AG08395 (cell line): ENCODE measurements at places on chromosomes 3 and 15.

GRCh38 chr3:140007911-140008869 is 73.2 kb downstream of the CLSTN2 start:
- no peak for DNase-seq

GRCh38 chr3:138995706-138996105 is 10.4 kb downstream of the PRR23A start:
- no peak for DNase-seq

GRCh38 chr3:62027241-62027640 is 346.1 kb downstream of the FEZF2 start:
- no peak for DNase-seq

DNA sequence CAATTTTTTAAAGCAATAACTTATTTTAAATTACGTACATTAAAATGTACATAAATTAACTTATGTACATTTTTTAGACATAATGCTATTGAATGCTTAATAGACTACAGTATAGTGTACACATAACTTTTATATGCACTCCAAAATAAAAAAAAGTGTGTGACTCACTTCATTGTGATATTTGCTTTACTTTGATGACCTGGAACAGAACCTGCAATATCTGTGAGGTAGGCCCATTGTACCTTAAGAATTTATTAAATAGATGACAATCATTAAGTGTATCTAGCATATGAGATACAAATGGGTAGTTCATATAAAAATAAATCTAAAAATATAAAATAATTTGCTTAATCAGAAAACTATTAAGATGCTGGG is 276.7 kb downstream of the NFKBIZ start:
- DNase-seq: no peak

DNA sequence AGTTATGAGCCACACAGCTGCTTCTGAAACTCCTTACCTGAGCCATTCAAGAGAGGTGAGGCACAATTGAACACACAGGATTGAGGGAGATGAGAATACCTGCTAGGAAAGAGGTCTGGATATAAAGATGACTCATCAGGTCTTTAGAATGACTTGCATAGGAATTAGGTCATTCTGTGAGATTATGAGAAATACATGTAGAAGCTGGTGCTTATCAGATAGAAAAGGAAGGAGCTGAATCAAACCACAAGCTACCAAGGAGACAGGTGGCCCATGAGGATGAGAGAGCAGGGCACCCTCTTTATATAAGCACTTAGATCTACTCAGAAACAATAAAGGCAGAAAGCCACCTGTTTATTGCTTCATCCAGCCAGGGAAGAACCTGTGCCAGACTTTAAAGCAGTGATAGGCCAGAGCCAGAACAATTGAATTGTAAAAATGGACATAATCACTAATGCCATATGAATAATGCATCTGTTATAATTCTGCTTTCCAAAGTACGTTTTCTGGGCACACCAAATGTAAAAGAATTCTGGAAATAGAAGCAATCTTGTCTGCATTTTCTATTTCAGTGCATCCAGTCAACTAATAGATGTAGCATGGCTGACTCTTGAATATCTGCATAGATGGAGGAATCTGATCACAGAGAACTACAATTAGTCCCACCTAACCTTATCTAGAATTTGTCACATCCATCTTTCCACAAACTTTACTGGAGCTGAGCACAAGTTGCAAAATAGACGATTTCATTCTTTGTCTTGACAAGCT is 74.9 kb downstream of the PIK3R4 start:
- no peak for DNase-seq

DNA sequence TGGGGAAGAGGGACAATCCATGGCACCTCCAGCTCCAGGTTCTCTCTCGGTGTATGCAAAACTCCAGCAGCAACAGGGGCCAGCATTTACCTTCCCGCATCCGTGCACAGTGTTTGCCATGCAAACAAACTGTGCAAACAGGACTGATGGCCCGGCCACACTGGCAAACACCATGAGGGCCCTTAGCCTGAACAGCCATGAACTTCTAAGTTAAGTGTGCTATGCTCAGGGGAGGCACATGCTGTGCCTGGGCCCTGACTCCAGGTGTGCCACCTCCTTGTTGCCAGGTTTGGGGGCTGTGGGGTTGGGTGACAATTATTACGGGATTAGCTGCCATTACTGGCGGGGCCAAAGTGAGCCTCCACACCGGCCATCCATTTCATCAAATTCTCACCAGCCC is 57.5 kb downstream of the CACNA2D2 start:
- no peak for DNase-seq

DNA sequence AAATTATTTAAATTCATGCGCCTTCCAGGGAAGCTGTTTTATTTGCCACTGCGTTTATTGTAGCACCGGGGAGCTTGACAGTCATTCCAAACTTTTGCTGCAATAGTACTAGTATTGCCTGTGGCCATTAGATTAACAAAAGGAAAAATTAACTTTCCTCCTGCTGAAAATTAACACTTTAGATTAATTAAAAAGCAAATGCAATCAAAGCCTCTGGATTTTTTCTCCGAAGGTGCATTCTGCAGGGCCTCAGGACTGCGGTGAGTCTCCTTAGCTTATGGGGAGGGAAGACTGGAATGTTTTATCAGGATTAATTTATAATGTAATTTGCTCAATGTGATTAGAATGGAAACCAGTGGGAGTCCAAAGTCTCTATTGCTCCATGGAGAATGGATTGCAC is 456.4 kb upstream of the CFAP20DC start:
- DNase-seq: no peak

DNA sequence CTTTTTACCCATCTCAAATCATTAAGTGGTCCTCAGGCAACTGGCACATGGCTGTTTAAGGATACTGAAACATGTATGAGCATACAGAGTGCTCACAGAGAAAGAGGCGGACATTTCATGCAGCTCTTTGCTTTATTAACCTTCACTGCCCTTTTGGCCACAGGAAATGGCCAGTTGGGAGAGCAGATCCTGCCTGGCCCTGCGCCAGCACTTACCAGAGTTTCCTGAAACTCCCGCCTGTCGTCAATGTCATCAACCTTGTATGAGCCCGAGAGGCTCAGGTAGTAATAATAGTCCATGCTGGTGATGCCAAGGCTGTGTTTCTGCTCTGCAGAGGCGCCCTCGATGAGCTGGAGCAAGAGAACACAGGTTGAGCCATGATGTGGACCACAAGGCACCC is 17.8 kb downstream of the LDHAL6B start:
- DNase-seq: no peak

DNA sequence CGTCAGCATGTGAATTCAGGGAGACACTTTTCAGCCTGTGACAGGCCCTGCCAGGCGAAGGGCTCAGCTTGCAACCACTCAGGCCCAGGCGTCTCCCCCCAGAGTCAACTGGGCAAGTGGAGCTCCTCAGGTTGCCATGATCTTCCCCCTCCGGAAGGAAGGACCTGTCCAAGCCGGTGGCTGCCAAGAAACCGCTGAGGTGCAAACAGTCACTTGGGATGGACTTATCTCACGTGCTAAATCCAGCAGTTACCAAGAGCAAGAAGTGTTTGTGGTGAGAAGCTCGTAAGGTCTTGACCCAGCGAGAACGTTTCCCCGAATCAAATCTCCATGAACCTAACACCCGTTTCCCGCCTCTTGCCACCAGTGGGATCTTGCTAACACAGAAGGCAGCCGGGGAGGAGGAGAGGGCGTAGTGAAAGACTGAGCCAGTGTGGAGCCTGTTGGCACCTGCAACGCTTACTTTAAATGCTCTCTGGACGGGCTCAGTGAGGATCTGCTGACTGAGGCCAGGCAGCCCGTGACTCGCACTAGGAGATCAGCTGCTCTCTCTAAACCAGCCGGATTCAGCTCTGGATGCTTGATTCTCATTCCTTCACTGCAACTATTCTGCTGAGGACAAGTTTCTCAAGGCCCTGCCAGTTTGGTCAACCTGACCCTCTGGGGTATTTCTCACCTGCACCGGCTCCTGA is 39.0 kb downstream of the IQSEC1 start:
- DNase-seq: no peak

DNA sequence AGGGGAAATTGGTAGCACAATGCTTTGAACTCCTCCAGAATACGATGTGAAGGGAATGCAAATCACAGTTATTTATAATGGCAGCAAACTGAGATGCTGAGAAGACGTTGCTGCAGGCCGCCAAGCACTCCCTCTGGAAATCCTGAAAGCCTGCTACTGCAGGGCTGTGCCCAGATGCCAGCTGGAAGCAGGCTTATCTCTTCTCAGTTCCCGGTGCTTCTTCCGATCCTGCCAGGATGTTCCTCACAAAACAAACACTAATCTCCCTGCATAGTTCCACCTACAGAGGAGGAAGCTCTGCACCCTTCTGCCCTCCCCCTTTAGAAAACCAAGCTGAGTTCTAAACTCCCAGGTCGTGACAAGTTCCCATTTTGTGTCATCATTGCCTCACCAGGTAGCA is 201.7 kb upstream of the BCL6 start:
- DNase-seq: no peak

DNA sequence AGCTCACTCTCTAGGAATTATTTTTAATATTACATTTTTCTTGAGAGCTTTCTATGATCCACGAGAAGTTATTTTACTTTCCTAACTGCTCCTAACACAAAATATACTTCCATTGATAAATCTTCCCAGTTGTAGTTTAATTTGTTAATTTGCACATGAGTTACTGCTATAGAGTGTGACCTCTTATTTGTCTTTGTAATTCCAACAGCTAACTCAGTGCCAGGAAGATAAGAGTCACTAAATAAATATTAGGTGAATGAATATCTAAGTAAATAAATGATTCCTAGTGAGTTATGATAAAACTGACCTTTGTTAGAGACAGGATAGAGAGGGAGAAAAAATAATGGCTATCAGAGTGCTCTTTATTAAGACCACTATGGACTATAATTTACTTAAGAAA is 319.9 kb downstream of the NAALADL2 start:
- DNase-seq: no peak

GRCh38 chr3:59256230-59256629 is 206.4 kb upstream of the CFAP20DC start:
- DNase-seq: peak; percentile 35

DNA sequence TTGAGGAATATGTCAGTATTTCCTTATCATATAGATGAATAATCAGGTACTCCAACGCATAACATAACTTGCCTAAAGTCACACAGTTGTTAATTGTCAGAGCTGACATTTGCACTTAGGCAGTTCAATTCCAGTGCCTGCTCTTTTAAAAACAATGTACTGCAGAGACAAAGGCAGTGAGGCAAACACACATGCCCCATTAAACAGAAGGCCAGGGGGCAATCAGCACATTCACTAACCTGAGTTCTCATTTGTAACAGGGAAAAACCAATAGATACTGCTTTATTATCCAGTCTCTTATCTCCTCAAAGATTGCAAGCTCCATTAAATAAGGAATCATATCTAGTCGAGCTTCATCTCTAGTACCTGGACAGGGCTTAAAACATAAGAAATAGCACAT is 1017.4 kb downstream of the SQOR start:
- DNase-seq: no peak

DNA sequence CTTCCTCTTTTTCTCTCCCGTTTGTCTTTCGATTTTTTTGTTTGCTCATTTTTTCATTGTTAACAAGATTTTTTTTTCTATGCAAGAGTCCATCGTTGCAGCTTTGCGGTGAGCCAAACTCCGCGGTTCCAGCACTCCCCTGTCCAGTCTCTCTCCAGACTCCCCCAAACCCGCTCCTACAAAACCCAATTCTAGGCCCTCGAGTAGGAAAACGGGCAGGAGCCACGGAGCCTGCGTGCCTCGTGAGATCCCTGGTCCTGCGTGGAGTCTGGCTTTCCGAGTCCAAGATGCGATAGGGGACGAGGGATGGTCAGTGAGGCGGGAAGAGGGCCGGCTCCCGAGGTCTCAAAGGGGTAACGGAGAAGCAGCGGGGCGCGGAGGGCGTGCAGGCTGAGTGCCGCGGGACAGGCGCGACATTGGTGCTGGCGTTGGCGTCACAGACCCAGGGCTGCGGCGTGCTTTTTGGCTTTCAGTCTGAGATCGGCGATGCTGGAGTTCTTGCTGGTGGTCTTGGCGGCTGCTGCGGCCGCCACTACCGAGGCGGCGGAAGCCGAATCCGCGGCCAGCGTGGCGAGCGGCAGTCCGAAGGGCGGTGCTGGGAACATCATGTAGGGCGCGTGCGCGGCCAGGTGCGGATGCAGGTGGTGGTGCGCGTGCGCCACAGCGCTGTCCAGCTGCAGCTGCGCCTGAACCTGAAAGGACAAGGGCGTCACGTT is 8.5 kb downstream of the SHOX2 start:
- DNase-seq: no peak

- DNase-seq: no peak
These were observed 256.0 kb downstream of the CNTN4 start for GRCh38 chr3:2354702-2355101.

DNA sequence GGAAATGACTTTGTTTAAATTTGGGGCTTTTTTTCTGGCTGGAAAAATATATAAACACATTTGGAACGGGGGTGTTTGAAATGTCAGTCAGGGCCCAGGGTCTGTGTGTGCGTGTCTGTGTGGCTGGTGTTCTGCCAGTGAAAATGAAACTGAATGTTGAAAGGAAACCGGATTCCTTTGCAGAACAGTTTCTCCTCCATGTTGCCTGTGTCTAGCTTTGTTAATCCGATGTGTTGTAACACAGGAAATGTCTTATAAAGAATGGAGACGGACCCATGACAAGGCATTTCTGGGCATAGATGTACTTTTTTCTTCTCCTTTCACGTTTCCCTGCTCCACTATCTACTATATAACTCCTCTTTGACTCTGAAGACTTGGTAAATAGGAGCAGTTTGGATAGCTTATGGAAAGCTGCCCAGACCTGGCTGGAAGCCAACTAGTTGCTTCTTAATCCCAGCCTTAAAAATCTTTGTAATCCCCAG is 2.8 kb downstream of the SQOR start:
- DNase-seq: peak; percentile 60

GRCh38 chr3:121836481-121836880 is 1.5 kb downstream of the EAF2 start:
- DNase-seq: no peak

- DNase-seq: no peak
These were observed 33.8 kb upstream of the MUC4 start for GRCh38 chr3:195845483-195845882.

DNA sequence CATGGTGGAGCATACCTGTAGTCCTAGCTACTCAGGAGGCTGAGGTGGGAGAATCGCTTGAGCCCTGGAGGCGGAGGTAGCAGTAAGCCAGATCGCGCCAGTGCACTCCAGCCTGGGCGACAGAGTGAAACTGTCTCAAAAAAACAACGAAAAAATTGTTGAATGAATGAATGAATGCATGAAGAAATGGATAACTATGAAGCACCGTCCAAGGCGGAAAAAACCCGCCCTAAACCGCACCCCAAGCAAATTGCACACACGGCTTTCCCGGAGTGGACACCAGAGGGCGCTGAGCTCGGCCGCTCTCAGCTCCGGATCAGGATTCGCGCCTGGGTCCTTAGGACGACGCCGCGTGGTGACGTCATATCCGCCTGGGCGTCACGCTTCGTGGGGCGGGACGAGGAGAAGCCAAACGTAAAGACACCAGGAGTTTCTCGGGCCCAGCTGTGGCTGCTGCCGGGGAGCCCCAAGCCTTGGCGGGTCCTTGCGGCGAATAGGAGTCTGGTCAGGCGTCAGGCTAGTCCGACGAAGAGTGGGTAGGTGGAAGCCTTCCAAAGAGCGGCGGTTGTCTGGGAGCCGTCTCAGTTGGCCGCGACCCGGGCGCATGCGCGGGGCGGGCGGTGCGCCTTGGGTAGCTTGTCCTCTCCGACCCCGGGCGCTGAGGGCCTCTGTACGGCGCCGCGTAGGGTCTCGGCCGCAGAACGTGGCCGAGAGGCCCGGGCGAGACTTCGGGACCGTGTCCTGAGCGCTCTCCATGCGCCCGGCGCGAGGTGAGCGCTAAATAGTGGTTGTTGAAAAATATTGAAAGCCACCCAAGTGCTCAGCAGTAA is at the start of the genes HTD2 and RPP14:
TSS of gene HTD2 (plus strand) at position 639 of the 830 bp plus-strand sequence. CDS start 11,094 bp downstream, outside the sequence.
TSS of gene RPP14 (plus strand) at position 364 of the 830 bp plus-strand sequence. CDS start 4,085 bp downstream, outside the sequence.
- peak; percentile 98 for DNase-seq

- no peak for DNase-seq
These were observed 70.5 kb upstream of the HEG1 start for GRCh38 chr3:125126323-125126722.

GRCh38 chr3:156803952-156804741 is 22.0 kb upstream of the LEKR1 start:
- no peak for DNase-seq
